ENCODE measurements at places on chromosomes 1 and 21.

DNA sequence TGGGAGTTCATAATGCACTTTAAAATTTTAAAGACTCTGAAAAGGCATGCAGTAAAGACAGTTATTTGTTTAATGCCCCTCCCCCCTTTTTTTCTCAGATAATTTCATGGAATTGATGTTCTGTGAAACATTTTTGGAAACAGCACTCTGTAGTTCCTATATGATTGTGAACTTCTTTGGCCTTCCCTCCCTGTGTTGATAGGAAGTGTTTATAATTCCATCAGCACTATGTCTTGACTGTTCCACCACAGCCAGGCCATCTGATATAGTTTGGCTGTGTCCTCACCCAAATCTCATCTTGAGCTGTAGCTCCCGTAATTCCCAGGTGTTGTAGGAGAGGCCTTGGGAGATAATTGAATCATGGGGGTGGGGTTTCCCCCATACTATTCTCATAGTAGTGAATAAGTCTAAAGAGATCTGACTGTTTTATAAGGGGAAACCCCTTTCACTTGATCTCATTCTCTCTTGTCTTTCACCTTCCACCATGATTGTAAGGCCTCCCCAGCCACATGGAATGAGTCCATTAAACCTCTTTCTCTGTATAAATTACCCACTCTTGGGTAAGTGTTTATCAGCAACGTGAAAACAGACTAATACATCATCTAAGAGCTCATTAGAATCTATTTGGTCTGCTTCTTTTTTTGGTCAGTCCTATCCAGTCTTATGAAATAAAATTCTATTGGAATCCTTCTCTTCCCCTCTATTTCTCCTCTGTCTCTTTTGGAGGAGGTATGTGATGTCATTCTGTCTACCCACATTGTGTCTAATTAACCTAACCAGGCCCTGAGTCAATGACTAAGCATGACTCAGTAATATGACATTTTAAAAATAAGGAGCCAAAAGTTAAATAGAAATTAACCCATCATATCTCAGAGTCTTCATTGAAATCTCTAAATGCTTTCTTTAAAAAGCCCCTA lies 8.9 kb downstream of the CCDC185 start:
- DNase-seq, result no peak

DNA sequence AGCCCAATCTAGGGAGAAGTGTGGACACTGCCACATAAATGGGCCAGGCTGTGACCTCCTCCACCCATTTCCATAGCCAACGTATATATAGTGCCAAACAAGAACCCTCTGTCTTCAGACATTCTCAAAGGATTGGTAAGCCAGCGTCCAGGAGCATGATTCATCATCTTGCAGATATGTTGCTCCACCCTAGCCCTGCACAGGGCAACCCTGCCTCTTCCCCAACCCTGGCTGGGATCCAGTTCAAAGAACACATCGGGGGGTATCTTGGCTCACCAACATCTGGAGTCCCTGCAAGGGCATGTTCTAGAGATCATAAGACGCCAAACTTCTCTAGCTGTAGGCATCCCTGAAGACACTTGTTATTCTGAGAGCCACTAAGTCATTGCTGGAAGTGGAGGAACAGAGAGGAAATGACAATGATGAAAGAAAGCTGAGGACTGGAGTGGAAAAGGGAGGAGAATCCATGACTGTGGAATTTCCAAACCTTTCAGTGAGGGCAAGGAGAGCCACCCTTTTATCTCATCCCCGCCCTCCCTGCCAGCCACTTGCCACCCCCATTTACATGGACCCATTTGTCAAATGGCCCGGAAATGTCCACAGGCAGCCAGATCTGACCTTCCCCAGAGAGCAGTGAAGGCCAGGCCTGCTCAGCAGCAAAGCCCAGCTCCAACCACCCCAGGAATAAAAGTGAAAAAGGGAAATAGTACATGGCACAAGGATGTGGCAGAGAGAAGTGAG lies 144.1 kb upstream of the CTTNBP2NL start:
- no peak for DNase-seq

- no peak for DNase-seq
Measured at GRCh38 chr1:198528364-198528763, 12.1 kb downstream of the ATP6V1G3 start.

DNA sequence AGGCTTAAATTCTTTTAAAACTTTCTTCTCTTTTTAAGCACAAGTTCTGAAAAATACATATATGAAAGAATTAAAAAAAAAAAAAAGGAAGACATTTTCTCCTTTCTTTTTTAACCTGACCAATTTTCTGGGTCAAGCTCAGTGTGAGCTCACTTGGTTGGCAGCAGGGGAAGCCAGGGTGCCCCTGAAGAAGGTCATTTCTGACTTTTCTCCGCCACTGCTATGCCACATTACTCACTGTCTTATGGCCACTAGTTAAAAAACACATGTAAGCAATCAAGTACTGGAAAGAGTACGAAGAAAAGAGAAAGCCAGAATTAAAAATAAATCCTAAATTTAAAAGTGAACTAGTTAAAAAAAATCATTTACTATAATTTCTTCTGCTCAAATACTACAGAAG lies 275.0 kb downstream of the NEGR1 start:
- no peak for DNase-seq

DNA sequence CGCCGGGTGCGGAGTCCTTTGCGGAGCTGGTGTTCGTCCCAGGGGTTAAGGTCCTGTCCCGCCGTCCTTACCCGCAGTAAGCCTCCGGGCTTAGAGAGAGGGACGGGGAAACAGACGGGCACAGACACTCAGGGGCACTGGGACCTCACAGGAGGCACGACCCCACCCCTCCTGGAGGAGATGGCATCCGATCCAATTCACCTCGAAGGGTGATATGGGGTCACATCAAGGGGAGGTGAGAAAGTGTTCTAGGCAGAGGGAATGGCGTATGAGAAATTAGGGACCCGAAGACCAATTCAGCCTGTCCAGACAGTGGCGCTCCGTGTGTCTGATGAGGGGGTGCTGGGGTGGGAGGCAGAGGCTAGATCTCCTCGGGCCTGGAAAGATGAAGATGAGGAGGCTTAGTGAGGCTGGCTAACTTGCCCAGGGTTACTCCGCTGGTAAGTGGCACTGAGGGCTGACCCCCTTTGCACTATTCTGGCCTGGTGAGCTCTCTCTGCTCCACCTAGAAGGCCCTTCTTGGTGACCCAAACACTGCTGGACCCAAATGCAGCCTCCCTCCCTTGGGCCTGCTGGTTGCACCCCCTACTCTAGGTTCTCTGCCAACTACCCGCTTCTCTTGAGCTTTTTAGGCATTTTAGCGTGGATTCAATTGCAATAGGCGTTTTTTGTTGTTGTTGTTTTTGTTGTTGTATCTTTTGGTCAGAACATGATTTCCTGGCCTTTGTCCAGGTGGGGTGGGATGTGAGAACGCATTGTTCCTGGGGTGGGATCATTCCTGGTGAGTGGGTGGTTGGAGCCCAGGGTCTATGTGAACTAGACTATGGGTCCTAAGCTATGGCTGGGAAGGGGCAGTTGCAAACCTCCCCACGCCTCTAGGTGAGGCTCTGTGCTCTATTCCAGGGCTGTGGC lies 12.3 kb downstream of the BTBD19 start:
- no peak for DNase-seq

DNA sequence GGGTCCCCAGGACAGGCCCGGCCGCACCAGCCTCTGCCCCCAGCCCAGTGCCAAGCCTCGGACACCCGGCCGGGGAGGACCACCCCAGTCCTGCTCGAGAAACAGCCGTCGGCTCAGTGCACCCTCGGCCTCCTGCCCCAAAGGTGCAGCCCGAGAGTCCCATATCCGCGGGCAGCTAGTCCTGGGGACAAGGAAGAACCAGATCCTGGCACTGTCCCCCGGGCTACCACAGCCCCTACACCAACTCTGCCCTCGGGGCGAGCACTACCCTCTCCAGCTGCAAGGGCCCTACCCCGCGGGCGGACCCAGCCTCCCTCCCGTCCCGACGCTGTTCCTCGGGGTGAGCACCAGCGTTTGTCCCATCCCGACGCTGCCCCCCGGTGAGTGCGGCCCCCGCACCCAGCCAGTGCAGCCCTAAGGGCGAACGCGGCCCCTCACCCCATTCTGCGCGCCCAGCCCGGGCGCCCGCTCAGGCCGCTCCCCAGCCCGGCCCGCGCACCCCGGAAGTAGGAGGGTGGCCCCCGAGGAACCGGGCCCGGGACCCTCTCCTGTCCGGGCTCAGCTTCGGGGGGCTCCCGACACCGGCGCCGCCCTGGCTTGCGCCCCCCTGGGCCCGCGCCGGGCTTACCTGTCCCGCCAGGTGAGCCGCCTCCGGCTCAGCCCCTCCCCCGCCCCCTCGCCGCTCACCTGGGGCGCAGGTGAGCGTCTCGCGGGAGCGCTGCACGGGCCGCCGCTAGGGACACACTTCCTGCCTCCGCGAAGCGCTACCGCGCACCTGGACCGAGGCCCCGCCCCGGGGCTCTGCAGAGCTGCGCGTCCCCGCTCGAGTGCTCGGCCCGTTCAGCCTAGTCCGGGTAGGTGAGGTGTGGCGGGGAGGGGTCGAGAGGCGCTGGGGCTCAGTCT lies at the start of gene KDF1:
KDF1 (minus strand) TSS at position 747 of the 903 bp plus-strand sequence. CDS start 8,088 bp downstream, outside the sequence.
- no peak for DNase-seq

- DNase-seq, result no peak
Measured at GRCh38 chr21:43734131-43734927, 15.4 kb downstream of the PDXK start.

DNA sequence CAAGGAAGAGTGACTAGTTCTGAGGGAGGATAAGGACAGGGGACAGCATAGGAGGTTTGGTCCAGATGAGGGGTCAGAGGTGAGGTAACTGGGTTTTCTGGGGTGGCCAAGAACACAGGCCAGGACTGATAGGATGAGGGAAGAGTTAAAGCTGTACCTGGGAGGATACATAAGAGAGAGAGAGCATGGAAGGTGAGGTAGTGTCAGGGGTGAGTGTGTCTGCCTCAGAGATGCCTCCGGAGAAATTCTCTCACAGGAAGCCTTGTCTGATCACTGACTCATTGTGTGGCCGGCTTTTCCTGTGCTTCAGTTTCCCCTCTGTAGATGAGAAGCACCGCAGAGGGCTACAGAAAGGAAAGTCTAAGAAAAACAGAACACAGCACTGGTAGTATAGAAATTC lies 40.2 kb downstream of the FASLG start:
- DNase-seq, result no peak

- DNase-seq, result no peak
Measured at GRCh38 chr1:3892748-3893147, 7.3 kb downstream of the C1orf174 start.

DNA sequence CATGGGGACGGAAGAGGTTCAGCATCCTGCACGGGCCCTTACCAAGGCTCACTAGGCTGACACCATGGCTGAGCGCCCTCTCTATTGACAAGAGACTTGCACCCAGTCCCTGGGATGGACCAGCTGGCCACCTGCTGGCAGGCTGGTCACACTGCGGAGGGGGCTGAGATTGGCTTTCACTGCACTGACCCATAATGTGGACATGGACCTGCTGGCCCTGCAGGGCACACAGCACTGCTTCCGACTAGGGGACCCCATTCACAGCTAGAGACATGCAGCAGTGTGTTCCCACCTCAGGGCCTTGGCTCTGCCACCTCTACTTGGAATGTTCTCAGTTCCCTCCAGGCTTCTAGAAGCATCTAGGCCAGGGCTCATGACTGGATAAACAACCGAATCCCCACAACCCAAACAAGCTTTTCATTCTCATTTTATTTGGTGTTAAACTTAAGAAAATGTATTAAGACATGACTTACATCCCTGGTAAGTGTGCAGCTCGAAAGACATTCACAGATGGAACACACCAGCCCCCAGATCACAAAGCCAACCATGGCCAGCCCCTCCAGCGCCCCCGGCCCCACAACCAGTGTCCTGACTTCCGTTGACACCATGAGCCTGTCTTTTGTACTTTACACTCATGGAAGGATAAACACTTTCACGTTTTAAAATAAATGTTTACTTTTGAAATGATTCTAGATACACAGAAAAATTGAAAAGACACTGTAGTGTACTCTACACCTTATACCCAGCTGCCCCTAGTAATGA lies 9.3 kb upstream of the SRARP start:
- DNase-seq, result peak; percentile 23

DNA sequence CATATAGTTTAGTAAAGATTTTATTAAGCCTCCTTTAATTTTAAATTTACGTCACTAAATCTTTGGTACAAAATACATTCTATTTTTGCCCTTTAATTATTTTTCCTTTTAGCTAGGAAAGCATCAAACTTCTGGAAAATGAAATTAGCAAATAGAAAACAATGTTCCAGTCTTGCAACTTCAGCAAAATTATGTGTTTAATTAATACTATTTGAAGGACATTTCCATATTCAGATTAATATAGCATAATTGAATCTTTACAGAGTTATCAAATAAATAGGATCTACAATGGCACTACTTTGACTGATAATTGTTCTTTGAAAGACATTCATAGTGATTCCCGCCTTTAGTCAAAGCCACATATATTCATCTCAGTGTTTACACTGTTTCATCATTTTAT lies 904.2 kb downstream of the KCNT2 start:
- DNase-seq, result no peak

- DNase-seq, result no peak
Measured at GRCh38 chr1:54329312-54330003, 76.7 kb downstream of the SSBP3 start.

GRCh38 chr1:72636631-72637030 lies 354.3 kb upstream of the NEGR1 start:
- no peak for DNase-seq

- DNase-seq, result no peak
Measured at GRCh38 chr1:213976665-213977485, 10.9 kb upstream of the PROX1 start.

GRCh38 chr1:34726861-34727260 lies 28.0 kb upstream of the GJB5 start:
- DNase-seq, result no peak

DNA sequence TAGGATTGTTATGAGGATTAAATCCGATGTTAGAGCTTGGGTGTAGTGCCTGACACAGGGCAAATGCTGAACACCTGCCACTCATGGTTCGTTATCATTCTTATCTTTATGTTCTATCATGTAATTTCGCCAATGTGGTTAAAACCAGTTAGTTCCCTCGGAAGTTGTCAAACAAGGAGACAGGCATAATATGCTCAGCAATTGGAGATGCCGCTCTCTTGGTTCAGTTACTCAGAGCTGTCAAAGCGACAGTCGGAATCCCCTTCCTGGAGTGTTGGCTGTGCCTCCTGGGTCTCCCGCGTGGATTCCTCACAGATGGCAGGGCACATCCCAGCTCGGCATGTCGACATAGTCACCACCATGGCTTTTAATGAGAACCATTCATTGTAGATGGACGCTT lies 192.2 kb downstream of the ROR1 start:
- no peak for DNase-seq

DNA sequence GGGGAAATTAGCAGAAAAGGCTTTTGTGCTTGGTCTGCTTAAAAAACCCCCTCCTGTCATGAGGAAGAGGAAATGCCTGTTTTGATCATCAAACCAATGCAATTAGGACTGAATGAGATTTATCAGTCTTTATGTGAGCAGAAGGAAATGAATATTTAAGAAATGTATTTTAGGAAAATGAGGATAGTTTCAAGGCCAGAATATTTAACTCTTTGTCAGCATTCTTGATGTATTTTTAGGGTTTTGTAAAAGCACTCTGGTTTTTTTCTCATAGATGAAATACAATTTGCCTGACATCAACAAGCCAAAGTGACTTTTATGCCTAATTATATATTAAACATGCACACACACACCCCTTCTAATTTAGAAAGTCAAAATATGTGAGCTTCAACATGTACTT lies 213.8 kb downstream of the GRIK1 start:
- DNase-seq, result no peak

Measured in activated CD8-positive, alpha-beta memory T cell treated with anti-CD3 and anti-CD28 coated beads for 48 hours (primary cell).